Inflammatory macrophage (primary cell): ENCODE measurements at places on chromosomes 4 and X.

- DNase-seq, result peak; percentile 20
These were observed 458.1 kb downstream of the STIM2 start for GRCh38 chr4:27318740-27319139.

DNA sequence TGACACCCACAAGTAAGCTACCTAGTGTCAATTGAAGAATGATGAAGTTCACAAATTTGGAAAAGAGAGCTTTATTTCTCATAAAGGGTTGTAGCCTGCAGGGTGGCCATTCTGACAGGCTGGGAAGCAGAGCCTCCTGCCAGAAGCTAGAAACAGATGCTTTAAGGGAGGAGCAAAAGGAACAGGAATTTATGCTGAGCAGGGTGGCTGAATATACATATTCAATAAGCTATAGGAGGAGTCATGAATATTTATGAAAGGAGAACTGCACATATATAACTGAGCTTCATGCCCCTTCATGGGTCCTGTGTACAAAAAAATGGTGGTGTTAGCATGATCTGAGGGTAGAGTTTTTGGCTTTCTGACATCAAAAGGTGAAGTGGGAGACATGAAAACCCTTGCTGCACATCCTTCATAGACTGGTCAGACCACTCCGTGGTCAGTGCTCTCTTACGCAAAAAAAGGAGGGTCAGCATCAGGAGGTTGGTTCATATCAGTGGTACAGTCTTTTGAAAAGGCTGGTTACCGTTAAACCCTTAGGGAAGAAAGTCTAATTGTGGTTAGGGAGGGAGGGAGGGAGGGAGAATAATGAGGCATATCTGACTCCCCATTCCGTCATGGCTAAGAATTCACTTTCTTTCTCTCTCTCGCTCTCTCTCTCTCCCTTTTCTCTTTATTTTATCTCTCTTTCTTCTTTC lies 121.4 kb downstream of the LUZP4 start:
- no peak for DNase-seq

DNA sequence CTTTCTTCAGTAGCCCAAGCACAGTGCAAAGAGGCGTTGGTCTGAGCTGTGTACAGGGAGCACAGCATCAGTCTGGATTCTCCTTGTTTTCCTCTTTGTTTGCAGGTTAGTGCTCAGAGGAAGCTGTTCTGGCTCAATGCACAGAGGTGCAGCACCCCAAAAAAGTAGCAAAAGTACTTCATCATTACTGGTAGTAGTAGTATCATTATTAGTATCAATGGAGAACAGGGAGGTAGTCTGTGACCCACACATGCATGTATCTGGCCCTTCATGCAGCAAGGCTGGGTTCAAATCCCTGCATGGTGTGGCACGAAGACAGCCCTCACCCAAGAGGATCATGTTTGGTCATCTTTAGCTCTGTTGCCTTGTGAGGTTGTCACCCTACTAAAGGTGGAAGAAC lies 68.7 kb downstream of the CXXC4 start:
- no peak for DNase-seq

- no peak for DNase-seq
These were observed 368.8 kb downstream of the MAGEE1 start for GRCh38 chrX:76796311-76796710.

DNA sequence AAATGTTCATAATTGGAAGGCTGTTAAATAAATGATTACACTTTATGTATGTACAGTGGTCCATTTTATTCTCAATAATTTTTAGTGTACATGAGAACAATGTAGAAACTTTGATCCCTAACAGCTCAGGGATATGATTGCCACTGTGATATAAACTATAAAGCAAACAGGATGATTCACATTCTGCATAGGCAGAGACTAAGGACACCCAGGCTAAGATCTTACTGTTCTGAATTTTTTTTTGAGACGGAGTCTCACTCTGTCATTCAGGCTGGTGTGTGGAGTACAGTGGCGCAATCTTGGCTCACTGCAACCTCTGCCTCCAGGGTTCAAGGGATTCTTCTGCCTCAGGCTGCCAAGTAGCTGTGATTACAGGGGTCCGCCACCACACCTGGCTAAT lies 186.6 kb downstream of the PDGFC start:
- DNase-seq, result no peak
